HFFc6 (cell line): ENCODE measurements at places on chromosomes 5 and 9.

GRCh38 chr5:2762744-2763532, 11.5 kb upstream of the IRX2 start:
- DNase-seq, result no peak

- peak; percentile 38 for DNase-seq
Observed at GRCh38 chr5:39024884-39025283, 49.3 kb downstream of the RICTOR start.

- peak; percentile 21 for DNase-seq
Observed at GRCh38 chr5:141567513-141568117, 51.2 kb downstream of the DIAPH1 start.

DNA sequence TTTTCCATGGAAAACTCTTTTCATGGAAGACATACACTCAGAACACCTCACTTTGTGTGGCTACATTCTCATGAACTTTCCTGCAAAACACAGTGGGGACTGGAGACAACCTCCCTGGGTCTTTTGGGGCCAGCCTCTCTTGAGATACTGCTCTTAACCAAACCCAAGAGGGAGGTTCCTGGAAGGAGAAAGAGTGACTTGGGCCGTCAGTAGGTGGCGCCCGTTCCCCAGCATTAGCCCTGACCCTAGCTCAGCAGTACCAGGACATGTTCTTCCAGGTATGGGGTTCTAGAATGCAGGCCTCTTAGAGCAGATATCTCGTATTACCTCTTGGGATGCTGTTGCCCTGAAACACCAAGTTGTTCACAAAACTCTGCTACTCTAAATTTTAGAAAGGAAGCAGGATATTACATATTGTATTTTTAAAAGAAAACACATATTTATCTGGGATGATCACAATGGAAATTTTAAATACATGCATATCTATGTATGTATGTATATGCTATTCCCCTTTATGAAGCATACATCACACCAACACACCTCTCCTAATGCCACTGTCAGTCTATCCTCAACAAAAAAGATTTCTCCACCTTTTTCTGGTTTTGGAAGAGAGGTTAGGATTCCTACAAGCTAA, 15.8 kb upstream of the GLIS3 start:
- peak; percentile 67 for DNase-seq

GRCh38 chr9:77449240-77450084, 198.7 kb downstream of the GNA14 start:
- peak; percentile 41 for DNase-seq

GRCh38 chr5:103890313-103890712, 327.7 kb upstream of the NUDT12 start:
- no peak for DNase-seq

DNA sequence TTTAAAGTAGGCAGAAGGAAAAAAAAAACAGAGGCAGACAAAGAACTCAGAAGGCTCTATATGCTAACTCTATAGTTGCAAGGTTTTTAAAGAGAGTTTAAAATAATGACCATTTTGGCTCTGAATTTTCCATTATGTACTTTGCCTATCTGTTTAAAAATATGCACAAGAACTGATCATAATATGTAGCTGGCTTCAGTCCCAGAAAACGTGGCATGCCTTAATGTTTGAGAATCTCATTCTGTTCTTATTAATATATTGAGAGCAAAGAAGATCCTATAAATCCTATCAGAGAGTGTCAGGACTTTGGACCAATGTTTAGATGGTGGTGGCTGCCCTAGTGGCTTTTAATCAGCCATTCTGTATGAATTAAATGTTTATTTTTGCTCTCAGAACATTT, 121.5 kb downstream of the JMY start:
- no peak for DNase-seq

DNA sequence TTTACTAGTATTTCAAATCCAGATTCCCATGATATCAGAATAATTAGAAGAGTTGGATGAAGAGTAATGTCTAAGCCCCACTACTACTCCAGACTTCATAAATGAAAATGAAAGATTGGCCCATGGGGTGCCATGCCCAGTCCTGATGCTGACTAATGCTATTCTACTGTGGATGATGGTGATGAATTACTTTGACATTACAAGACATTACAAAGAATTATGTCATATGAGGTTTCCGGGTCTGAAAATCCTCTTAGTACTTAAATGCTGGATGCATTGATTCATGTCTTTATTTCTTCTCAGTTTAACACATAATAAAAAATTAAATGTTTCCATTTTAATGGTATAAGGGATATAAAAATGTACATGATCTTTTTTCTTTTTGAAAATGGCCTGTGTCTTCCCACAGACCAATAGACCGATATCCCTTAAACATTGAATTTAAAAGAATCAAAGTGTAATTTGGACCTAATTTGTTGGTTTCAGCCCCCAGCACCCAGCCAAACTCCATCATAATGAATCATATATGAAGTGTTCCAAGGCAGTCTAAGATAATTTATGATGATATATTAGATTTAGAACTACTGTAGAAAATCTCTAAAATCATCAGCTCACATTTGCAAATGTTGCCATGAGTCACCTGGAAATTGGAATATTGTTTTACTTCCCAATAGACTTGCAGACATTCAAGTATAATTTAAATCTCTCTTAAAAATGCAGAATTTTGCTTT, 223.6 kb upstream of the SGCD start:
- no peak for DNase-seq
